Activated naive CD4-positive, alpha-beta T cell treated with Interleukin-2 at 50 U/mL for 16 hours (primary cell): ENCODE measurements at places on chromosomes 5 and 9.
A peak's percentile ranks its signal among the peaks of the same experiment; 100 is the strongest.

DNA sequence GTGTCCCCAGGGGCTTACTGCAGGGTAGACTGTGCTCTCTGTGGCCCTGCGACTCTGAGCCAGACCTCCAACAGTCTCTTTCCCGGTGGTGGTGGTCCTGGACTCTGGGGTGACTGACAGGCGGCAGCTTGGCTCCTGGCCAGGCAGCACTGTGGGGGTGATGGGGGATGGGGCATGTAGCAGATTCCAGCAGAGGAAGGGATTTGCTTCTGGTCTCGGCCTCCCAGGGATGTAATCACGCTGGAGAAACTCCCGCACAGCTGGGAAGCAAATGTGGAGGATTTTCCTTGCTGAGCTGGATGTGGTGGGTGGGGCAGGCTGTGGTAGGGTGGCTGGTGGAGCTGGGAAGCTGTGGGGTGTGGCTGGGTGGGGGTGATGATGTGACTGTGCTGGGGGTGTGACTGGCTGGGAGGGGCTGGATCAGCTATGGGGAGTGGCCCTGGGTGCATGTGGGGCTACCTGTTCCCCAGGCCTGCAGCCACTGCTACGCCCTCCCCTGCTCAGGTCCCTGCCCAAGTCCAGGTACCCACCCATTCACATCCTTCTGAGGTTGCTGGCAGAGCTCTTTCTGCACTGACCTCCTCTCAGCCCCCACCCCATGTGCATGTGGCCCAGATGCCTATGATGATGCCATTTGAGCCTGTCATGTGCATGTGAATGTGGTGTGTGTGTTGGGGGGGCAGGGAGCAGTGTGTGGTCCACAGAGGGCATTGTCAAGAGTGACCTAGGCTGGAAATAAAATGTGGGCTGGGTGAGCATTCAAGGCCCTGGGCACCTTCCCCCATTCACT lies 3.8 kb downstream of the NDST1 start:
- no peak for DNase-seq

GRCh38 chr9:18743971-18744370 lies 270.0 kb downstream of the ADAMTSL1 start:
- no peak for DNase-seq

DNA sequence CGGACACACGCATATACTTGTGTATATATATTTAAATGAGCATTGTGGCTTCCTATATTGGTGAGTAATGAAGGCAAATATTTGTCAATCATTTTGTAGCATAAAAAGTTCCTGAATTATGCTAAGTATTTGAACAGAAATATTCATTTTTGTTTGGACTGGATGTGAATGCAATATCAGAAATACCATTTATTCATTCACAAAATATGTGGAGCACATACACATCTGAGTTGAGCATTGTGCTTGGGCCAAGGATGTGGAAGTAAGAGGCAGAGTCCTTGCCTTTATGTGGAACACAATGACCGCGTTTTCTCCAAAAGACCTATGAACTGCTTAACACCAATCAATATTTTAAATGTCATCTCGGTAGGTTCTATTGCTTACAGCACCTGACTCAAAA lies 1086.5 kb downstream of the NR2F1-AS1 start:
- DNase-seq: no peak

DNA sequence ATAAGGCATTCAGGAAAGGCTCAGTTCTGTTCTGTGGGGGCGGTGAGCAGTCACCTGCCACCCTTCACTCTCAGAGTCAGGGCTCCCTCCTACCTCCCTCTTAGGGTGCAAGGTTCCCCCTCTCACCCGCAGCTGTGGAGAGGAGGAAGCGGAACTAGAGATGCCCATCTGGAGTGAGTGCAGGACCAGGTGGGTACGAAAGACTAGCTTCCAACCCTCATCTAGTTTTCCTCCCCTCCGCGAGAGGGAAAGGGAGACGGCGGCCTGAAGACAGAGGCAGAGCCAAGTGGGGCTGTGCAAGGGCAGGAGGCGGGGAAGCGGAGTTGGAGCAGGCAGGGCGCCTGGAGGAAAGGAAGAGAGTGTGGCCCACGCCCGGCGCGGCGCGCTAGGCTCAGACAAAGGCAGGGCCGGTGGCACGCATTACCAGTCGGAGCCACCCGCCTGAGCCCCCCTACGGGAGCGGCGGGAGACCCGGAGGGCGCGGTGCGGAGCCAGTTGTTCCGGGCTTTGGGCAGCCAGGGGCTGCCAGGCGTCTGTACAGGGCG lies 7.3 kb downstream of the PRR7 start:
- no peak for DNase-seq

- no peak for DNase-seq
Observed at GRCh38 chr9:83029531-83030137, 33.3 kb downstream of the RASEF start.

- no peak for DNase-seq
Observed at GRCh38 chr9:17878810-17879370, 300.0 kb downstream of the SH3GL2 start.

GRCh38 chr5:136423944-136424606 lies 58.7 kb upstream of the TRPC7 start:
- no peak for DNase-seq

- no peak for DNase-seq
Observed at GRCh38 chr9:126752881-126753670, 51.8 kb upstream of the ZBTB43 start.

GRCh38 chr9:36470643-36471290 lies 70.7 kb upstream of the RNF38 start:
- peak; percentile 65 for DNase-seq

- no peak for DNase-seq
Observed at GRCh38 chr5:27701931-27702903, 663.8 kb upstream of the CDH9 start.

GRCh38 chr9:18971909-18972308 lies 61.1 kb downstream of the SAXO1 start:
- DNase-seq: no peak

GRCh38 chr5:14481349-14481748 lies 100.2 kb upstream of the OTULINL start:
- no peak for DNase-seq

DNA sequence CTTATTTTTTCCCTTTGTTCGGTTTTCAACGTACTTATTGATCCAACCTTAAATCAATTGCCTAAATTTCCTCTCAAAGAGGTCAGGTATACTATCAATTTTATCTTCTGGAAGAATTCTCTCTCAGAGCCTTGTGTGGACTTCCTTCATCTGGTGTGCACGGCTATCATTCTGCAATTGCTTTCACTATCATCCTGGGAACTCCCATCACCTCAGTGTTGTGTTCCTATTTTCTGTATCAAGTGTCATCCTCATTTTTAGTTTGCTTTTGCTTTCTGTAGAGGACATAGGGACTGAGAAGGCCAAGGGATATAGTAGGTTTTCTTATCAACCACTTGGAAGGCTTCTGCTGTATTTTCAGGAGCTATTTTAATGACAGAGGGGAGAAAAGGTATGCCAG lies 11.3 kb downstream of the STOM start:
- no peak for DNase-seq

- DNase-seq: no peak
Observed at GRCh38 chr5:23730023-23730422, 222.6 kb downstream of the PRDM9 start.

GRCh38 chr5:7781899-7782298 lies 69.0 kb downstream of the CFAP90 start:
- DNase-seq: no peak

- DNase-seq: no peak
Observed at GRCh38 chr5:142499591-142500226, 174.9 kb upstream of the SPRY4 start.

GRCh38 chr5:53877243-53877642 lies 316.8 kb downstream of the NDUFS4 start:
- DNase-seq: no peak

DNA sequence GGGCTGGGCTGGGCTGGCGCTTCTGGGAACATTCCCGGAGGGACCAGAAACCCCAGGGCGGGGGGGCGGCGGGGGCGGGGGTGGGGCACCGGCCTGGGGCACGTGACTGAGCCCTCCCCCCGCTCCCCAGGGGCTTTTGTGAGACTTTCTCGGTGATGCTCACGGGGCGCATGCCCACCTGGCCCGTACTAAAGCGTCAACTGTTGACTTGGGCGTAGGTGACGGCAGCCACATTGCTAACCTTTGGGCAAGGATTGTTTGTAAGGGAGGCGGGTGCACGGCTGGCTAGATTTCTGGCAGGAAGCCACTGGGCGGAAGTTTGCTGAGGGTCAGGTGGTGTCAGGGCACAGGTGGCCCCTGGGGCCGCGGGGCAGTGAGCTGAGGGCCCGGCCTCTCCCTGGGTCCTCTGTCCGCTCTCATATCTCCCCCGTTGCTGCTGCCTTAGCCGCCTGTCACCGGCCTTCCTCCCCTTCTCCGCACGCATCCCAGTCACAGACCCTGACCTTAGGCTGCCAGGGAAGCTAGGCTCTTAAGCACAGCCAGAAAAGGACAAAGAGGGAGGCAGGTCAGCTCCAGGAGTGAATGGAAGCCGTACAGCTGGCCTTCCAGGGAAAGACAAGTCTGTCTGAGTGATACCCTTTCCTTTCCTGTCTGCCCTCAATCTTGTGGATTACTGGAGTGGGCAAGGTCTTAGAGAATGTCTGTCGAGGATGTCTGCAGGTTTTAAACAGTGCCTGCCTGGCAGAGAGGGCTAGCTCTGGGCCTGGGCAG lies 812 bp downstream of the CACFD1 start:
- peak; percentile 24 for DNase-seq

DNA sequence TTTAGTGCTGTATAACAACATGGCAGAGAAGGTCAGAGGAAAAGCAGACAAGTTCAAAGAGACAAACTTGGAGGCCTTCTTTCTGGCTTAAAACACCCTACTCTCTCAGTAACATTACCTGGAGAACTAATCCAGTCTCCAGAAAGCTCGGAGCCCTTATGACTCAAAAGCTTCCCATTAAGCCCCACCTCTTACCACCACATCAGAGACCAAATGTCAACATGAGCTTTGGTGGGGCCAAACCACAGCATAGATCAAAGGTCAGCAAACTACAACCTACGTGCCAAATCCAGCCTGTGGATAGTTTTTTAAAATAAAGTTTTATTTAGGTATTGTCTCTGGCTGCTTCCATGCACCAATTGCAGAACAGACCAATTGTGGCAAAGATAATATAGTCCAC lies 589.9 kb downstream of the DNAH5 start:
- DNase-seq: no peak

DNA sequence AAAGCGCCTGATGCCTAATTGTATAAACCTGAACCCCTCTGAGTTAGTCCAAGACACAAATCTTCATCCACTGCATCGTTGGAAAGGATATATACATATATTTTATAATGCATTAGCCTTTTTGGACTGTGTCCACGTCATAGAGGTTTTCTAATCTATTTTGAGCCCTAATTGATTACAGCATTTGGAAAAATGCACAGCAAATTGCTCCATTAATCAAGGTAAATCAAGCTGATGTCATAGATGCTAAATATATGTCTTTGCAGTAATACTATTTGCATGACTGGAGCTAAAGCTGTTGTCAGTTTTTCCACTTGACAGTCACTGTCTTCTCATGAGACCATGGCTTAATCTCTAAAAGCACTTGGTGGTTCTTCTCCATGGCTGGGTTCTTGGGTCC lies 483.5 kb upstream of the TNC start:
- no peak for DNase-seq

DNA sequence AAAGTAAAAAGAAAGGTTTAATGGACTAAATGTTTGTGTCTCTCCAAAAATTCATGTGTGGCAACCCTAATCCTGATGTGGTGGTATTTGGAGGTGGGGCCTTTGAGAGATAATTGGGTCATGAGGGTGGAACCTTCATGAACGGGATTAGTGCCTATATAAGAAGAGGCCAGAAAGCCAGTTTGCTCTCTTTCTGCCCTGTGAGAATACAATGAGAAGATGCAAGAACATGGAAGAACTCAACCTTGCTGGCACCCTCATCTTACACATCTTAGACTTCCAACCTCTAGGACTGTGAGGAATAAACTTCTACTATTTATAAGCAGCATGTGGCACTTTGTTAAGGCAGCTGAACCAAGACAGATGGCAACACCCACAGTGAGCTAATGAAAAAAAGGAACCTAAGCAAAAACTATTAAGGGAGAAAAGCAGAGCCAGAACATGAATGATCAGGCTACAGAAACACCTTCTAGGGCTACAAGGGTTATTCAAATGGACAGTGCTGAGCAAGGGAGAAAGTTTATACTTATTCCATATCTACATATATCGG lies 159.5 kb downstream of the PLK2 start:
- no peak for DNase-seq

DNA sequence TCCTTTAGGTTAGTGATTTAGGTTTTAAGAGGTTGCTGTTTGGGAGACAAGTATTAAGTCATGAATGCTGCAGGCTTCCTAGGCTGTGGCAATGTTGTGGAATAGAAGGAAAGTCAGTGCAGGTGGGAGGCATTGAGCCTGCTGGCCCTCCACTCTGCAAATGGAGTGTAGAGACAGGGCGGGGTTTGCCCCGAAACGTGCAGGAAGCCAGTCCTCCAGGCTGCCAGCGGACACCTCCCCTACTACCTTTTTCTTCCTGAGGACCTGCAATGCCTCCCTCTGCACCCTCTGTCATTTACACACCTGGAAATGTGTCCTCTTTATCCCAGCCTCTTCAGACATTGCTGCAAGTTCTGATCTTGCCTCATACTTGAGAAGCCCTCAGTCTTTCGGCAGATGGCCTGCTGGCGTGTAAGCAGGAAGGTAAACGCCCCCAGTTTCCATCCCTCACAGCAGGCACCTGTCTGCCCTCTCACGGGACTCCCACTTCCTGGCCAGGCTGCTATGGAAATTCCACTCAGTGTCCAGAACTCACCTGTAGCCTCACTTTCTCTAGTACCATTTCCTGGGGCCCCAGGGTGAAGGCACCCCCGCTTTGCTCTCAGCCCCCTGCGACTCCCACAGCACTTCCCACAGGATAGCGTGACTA lies 81.6 kb upstream of the BOD1 start:
- DNase-seq: no peak

- DNase-seq: peak; percentile 38
Observed at GRCh38 chr5:139446956-139447779, 7.8 kb upstream of the DNAJC18 start.

DNA sequence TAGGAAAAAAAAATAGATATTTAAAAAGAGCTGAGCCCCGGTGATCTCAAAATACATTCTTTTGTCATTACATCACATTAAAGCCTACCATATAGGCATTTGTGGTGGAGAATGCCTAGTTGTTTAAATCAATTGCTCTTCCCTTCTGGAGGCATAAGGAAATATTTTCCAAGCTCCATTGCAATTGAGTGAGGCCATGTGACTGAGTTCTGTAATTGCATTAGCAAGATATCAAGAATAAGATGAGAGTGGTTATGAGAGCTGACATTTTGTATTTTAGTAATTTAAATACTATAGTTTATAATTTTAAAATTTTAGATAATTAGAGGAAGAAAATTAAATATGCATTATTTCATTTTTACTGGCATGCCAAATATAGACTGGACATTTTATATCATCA lies 1195.9 kb downstream of the DTWD2 start:
- no peak for DNase-seq

GRCh38 chr9:31445960-31446359 lies 938.5 kb upstream of the ACO1 start:
- DNase-seq: no peak

- DNase-seq: no peak
Observed at GRCh38 chr5:107979291-107979690, 308.6 kb upstream of the EFNA5 start.

DNA sequence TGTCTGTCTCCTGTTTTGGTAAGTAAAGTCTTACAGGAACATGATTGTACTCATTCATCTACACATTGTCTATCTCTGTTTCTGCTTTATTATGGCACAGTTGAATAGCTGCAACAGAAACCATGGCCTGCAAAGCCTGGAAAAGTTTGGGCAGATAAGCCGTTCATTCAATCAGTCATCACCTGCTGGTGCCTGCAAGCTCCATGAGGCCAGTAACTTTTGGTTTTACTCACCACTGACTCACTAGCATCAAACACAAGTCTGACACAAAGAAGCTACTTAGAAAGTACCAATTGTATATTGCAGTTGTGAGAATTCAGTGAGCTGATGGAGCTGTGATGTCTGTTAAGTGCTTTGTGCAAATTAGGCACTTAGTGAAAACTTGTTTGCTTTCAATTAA lies 373.6 kb upstream of the SGCD start:
- no peak for DNase-seq
